ENCODE measurements at places on chromosomes 11 and 22.

DNA sequence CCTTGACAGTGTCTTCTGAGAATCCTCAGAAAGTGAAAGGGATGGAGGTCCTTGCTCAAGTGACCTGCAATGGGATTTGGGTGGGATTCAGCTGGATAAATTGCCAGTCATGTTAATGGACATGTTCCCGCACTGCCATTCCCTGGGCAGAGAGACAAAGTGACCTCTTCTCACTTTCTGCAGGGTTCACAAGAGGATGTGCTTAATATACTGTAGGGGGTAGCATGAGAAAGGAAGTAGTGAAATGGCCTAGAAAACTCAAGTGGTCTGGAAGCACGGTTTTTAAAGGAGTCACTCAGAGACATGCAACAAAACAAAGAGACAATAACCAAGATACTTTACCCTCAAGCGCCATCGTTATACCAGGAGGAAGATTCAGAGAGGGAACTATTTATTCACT is 70.2 kb downstream of the NELL1 start:
- DNase-seq, result no peak

GRCh38 chr11:35363854-35364780 is 55.2 kb downstream of the SLC1A2 start:
- peak; percentile 49 for DNase-seq

DNA sequence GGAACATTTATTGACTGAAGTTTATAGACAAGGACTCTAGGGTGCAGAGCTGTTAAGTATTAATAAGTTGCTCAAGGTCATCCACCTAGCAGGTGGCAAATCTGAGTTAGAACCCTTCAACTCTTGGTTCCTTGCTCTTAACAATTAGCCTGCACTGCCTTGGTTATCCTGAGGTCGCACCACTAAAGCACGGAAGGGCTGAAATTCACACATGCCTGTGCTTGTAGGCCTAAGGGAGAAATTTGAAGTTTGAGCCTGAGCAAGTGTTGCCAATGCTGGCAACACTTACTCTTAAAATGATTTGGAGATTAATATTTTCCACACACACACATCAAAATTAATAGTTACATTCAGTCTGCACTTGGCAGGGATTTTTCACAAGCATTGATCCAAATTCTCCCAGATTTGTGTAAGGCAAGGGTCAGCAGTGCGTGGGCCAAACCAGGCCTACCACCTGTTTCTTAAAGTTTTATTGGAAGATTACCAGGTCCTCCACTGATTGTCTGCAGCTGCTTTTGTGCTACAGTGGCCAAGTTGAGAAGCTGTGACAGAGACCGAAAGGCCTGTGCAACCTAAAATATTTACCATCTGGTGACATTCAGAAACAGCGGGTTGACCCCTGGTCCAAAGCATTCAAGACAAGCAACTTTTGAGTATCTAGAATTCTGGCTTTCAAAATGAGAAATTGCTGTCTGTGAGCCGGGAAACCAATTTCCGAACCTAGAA is 16.3 kb downstream of the APOL5 start:
- DNase-seq, result no peak

DNA sequence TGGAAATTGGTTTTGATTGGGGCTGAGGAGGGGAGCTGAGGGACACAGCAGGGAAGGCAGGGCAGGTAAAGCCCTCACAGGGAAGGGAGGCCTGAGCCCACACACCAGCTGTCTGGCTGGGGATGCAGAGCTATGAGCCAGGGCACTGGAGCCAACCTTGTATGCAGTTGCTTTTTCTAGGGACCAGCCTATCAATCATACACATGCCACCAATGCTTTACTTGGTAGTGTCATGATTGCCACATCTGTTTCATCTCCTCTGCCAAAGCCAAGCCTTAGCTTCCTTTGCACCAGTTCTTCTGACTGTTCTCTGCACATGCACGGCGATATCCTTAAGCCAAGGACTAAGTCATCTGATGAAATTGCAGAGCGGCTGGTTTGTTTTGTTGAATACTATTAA is 207.1 kb upstream of the PLET1 start:
- DNase-seq, result no peak

GRCh38 chr11:65787649-65788622 is 1.1 kb downstream of the OVOL1 start:
- no peak for DNase-seq

- no peak for DNase-seq
Observed at GRCh38 chr11:95082576-95083001, 7.1 kb upstream of the ENDOD1 start.

- no peak for DNase-seq
Observed at GRCh38 chr11:116225236-116225635, 547.6 kb downstream of the BUD13 start.

- no peak for DNase-seq
Observed at GRCh38 chr11:13288375-13289029, 10.9 kb downstream of the BMAL1 start.

- no peak for DNase-seq
Observed at GRCh38 chr11:8062781-8063257, 18.2 kb upstream of the TUB start.

DNA sequence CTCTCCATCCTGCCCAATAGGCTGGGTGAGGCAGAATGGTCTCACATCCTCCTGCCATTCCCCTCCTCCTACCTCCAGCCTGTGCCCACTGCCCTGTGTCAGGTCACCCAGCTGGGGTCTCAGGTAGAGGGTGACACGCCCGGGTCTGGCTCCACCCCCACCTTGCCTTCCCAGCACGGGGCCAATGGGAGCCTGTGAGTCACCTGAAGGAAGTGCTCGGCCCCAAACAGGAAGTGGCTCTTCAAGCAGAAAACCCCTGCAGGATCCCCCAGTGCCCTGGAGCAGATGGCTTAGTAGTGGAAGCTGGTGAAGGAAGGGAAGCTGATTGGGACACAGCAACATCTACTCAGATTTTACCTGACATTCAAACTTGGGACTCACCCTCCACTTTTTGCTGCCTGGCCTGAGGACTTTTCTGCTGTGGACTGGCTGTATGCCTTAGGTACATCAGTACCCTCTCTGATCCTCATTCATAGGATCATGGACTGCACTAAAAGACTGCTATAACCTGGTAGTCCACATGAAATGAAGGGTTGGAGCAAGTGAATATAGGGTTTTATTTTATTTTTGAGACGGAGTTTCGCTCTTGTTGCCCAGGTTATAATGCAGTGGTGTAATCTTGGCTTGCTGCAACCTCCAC is 33.4 kb downstream of the GDPD5 start:
- no peak for DNase-seq

- peak; percentile 77 for DNase-seq
Observed at GRCh38 chr11:65317025-65317786, 2.5 kb downstream of the CDC42EP2 start.

GRCh38 chr11:134275534-134276395 is at the start of gene GLB1L3:
Gene GLB1L3, plus strand, starts transcription at chr11:134276379. Its CDS starts 362 bp downstream, at chr11:134276741.
- DNase-seq, result peak; percentile 58

- DNase-seq, result no peak
Observed at GRCh38 chr11:33160136-33160535, 1.1 kb downstream of the CSTF3 start.

- DNase-seq, result peak; percentile 73
Observed at GRCh38 chr11:110069158-110069737, 23.9 kb upstream of the ZC3H12C start.

GRCh38 chr22:28398355-28398754 is 281.3 kb downstream of the TTC28 start:
- DNase-seq, result no peak

- no peak for DNase-seq
Observed at GRCh38 chr11:66310324-66310723, 6.5 kb downstream of the CD248 start.
